Activated CD4-positive, CD25-positive, alpha-beta regulatory T cell (primary cell): ENCODE measurements at places on chromosomes 6 and 20.

- peak; percentile 10 for DNase-seq
These were observed at the start of gene PLEKHG1 for GRCh38 chr6:150599199-150600009. Gene PLEKHG1, plus strand, starts transcription at chr6:150599885. Its CDS starts 133,797 bp downstream, at chr6:150733682.

DNA sequence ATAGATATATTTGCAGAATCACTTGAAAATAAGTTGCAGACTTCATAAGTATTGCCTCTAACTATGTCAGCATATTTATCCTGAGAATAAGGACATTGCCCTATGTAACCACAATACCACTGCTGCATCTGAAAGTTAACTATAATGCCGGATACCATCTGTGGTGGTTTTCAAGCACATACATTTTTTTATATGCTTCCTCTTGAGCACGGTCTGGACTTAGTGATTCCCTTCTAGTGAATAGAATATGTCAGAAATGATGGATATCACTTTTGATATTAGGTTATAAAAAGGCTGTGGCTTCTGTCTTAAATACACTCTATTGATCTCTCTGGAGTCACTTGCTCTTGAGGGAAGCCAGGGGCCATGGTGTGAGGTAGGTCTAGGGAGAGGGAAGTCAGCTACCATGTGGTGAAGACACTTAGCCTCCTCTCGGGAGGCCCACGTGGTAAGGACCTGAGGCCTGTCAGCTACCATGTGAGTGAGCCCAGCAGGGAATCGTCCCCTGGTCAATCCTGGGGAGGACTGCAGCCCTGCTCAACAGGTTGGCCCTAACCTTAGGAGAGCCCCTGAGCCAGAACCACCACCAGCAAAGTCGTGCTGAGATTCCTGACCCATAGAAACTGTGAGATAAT lies 57.5 kb downstream of the CCDC170 start:
- DNase-seq = no peak

DNA sequence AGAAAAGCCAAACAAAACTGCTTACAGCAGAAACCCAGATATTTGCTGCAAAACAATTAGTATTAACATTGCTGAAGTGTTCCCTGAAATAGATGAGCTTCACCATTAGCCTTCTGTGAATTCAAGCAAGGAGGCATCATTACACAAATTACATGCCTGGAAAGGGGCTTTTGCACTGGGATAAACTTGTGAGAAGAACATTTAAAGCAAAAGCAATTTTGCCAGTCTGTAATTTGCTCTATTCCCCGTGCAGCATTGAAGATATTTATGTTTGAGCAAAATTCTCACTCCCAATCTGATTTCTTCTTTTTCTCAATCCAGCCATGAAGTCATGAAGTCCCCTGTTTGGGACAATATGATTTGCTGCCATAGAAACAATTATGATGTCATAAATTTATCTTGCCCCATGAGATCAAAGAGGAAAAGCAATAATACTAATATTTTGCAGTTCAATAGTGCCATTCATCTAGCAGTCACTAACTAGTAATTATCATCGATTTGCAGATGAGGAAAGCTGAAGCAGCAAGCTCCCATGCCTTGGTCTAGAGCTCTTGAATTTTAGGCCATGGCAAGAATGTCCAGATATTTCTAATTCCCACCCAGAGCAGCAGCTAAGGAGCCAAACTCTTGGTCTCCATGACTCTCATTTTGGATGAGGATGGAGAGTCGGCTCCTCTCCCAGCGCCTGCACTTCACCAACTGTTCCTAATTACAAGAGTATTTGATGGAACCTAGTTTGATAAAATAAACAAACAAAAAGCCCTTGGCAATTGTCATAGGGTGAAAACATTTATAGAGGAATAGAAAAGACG lies 49.5 kb upstream of the CCN6 start:
- no peak for DNase-seq

GRCh38 chr20:4170621-4171537 lies 155.5 kb upstream of the RNF24 start:
- no peak for DNase-seq

DNA sequence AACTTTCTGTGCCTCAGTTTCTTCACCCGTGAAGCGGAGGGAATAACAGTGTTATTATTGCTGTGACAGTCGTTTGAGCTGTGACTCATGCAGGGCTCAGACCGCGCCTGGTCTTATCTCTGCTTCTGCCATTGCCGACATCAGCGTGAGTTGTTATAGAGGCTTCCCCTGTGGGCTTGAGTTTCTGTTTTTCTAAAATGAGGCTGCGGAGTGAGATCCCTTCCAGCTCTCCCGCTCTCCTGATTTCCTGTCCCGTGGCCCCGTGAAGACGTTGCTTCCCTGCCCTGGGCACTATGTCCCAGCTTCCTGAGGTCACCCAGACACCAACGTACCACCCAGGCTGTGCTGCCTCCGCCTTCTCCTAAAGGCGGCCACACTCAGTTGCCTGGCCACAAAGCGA lies 278.5 kb downstream of the BMP7 start:
- DNase-seq = no peak

DNA sequence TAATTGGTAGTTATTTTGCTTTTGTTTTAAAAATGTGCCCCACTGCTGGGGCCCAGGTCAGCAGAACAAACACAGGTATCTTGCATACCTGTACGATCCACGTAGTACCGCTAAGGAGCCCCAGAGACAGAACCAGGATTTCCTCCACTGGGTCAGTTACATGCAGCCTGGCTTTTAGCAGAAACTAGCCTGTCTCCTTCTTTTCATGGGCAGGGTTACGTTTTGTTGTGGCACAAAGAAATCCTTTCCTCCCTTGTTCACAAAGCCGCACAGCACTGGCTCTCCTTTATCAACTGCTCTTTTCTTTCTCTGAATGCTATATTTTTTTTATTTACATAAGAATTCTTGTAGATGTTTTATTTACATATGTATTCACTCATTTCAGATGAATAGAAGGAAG lies 190.3 kb upstream of the POU3F2 start:
- no peak for DNase-seq

DNA sequence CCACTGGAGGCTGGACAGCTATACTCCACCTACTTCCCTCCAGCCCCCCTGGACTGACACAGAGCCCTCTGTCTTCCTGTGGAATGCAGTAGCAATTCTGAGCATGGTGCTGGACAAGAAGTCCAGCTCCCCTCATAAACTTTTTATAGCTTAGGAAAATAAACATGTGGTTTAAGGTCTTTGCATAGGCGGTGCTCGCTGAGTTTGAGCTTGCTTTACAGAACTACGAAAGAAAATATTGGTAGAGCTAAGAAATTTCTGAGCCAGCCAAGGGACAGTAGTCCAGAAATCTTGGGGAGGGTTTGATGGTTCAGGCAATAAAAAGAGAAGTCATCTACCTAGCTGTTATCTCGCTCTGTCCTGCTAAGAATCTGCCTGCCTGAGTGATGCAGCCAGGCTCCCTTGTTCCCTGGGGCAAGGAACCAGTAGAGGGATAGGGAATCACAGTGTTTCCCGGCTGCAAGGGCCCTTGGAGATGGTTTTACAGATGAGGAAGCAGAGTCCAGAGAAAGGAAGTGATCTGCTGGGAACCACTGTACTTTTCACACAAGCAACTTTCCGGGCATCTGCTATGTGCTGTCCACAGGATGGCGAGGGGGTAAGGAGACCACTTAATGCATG lies 343.4 kb downstream of the CDC5L start:
- DNase-seq = no peak

GRCh38 chr6:148827416-148828045 lies 80.7 kb downstream of the UST start:
- DNase-seq = no peak

DNA sequence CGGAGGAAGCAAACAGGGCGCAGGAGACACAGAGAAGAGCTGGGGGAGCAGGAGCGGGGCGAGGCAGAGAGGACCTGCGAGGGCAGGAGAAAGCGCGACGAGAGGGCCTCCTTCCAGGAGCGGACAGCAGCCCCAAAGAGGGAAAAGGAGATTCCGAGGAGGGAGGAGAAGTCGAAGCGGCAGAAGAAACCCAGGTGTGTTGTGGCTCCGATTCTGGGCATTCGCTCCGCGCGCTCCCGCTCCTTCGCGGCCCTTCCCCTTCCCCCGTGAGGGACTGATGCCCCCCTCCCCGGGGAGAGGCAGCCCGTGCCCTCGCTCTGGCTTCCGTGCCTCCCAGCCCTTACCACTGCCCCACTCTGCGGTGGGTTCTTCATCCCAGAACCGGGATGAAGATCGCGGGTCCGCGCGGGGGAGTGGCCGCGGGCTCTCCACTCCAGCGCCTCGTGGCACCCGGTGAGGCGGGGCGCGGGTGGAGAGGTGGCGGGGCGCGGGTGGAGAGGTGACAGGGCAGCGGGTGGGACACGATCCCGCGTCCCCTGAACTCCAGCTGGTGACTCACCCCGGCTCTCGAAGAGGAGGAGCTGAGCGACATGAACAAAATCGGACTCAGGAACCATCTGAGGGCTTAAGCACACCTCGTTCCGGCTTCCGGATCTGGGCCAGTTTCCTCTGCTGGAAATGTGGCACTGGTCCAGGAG lies 22.4 kb downstream of the TMC2 start:
- DNase-seq = no peak

GRCh38 chr20:52096117-52096516 lies 95.5 kb downstream of the ZFP64 start:
- DNase-seq = no peak

GRCh38 chr6:142853244-142854180 lies 91.5 kb downstream of the HIVEP2 start:
- DNase-seq = no peak

DNA sequence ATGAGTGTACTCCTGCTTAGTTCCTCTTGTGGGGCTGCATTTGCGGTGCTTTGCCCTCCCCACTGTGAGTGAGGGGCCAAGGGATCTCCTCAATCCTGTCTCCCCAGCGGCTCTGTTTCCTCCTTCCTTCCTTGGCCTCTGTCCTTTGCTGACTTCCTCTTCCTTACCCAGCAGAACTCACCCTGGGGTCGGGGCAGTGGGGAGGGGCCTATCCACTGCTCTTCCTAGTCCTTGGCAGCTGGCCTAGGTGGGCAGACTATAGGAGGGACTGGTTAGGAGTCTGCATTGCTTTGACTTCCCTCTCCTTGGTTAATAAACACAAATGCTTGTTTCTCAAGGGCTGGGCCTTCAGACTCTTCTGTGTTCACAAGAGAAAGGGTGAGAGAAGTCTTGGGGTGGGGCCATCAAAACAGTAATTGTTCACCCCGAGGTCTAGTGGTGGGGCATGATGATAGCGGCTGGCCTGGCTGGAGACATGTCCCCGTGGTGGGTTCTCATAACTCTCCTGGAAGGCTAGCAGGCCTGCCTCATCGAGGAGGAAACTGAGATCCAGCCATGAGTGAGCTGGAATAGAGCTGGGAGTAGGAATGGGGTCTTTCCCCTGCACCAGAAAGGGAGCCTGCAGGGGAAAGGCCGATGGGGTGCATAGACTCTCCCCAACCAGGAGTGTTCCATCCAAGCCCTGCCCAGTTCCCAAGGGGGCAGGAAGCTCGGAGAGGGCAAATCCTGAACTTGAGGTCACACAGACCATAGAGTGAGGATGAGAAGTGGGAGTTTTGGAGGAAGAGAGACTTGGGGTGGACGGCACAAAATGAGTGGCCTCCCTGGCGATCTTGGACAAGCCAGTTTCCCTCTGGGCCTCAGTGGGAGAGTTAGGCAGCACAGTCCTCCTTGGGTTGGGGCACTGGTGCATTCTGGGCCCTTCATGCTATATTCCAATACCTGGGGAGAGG lies 12.7 kb downstream of the FAM110A start:
- no peak for DNase-seq

GRCh38 chr6:747028-747427 lies 54.1 kb upstream of the EXOC2 start:
- DNase-seq = no peak
